ENCODE measurements at places on chromosomes 5 and 9.

GRCh38 chr5:34002629-34003328, 5.1 kb downstream of the AMACR start:
- DNase-seq: no peak

DNA sequence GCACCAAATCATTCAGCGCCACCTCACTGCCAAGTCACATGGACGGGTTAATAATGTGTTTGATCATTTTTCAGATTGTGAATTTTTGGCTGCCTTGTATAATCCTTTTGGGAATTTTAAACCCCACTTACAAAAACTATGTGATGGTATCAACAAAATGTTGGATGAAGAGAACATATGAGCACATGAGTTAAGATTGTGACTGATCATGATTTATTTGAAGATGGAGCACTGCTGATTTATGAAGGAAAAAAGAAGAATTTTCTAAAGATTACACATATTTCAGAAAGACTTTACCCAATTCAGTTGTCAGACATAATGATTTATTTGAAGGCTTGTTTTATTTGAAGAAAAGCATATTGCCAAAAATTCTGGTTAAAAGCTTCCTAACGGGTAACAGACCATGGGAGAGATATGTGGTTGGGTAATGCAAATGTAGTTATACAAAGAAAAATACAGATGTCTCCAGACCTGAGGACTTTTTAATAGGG, 37.4 kb downstream of the TNFAIP8 start:
- DNase-seq: no peak

- no peak for DNase-seq
These were observed 79.2 kb downstream of the FREM1 start for GRCh38 chr9:14831074-14831473.

DNA sequence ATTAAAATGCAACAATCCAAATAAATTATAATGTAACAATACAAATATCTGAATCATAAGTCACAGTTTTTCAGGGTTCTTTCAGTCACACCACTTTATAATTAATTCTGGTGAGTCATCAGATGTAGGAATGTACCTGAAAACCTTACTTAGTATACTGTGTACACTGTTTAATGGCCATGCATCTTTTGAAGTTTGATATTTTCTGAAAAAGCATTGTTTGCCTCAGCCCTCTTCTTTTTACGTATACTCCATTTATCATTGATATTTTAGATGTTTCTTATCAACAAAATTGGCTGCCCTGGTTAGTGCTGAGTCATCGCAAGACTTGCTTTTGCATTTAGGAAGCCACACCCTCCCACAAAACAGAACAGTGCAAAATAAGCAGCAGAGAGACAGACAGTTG, 218.6 kb downstream of the PJA2 start:
- no peak for DNase-seq

- no peak for DNase-seq
These were observed 103.9 kb downstream of the ESM1 start for GRCh38 chr5:54881286-54882005.

GRCh38 chr5:140571105-140571504, 6.5 kb downstream of the SLC35A4 start:
- no peak for DNase-seq

DNA sequence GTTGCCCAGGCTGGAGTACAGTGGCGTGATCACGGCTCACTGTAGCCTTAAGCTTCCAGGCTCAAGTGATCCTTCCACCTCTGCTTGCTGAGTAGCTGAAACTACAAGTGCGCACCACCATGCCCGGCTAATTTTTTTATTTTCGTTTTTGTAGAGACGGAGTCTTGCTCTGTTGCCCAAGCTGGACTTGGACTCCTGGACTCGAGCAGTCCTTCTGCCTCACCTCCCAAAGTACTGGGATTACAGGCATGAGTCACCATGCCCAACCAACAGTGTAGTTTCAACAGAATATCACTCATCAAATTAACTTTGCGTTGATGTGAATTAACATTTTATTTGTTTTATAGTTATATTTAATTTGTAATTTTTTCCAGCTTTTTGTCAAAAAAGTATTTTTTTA, 45.3 kb downstream of the WDR70 start:
- no peak for DNase-seq

DNA sequence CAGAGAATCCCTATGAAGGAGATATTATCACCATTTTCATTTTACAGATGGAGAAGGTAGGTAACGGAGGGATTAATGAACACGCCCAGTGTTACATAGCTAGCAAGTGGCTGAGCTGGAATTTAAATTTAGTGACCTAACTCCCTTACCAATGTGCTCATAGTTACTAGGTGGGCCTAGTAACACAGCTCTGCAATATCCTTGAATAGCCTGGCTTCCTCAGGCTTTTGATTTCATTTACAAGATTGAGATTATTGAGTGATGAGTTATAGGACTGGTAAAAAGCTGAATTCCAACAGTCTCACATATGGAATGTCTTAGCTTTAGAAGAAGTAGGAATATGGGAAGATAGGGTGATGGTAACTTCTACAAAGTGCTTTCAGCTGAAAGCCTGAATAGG, 336.3 kb upstream of the KIF2A start:
- no peak for DNase-seq

DNA sequence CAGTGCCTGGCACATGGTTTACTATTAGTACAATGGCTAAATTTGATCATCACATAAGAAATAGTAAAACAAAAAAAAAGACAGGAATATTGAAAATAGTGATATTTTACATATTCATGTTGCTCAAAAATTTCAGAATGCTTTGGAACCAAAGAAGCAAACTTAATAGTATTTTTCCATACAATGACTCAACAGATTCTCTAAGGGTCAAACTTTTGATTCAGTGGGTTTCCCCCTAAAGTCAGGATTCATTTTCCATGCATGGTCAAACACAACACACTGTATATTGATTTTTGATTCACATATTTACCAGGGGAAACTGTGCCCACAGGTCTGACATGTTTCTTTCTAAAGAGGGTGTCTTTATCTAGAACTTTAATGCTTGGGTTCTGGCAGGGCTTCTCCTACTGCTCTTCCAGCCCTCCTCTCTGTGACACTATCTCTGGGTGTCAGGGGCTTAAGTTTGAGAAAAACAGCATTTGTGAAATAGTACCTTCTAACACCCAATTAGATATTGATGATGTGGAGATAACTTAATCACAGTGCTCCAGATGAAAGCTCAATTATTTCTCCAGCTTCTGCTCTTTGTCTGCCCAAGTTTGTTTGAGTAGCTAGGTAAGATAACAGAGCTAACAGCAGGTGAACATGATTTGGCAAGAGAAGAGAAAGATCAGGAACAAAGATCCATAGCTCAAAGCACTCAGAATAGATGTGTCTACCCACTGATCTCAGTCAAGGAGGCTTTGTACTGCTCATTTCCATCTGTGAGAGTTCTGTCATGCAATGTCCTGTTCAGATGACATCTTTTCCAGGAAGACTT, 35.5 kb upstream of the ELL2 start:
- DNase-seq: no peak

DNA sequence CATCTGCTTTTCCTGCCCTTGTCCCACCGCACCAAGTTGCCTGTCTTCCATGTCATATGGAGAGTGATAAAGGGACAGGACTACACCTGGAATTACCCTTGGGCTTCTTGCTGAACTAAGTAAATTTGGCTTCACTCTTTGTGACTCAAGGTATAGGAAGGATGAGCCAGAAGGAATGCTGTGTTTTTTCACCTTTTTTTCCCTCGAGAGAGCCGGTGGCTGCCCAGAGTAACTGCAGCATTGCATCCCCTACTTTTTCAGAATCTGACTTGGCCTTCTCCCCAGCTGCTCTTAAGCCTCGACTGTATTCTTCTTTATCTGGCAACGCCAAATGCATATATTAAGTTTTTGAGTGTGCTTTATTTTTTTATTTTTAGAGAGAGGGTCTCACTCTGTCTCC, 38.4 kb downstream of the RCL1 start:
- DNase-seq: no peak

- no peak for DNase-seq
These were observed 28.0 kb downstream of the ABO start for GRCh38 chr9:133246991-133247390.

GRCh38 chr9:123697686-123698085, 232.2 kb downstream of the DENND1A start:
- DNase-seq: no peak

GRCh38 chr9:87910821-87911220, 6.9 kb upstream of the SPATA31C1 start:
- no peak for DNase-seq

DNA sequence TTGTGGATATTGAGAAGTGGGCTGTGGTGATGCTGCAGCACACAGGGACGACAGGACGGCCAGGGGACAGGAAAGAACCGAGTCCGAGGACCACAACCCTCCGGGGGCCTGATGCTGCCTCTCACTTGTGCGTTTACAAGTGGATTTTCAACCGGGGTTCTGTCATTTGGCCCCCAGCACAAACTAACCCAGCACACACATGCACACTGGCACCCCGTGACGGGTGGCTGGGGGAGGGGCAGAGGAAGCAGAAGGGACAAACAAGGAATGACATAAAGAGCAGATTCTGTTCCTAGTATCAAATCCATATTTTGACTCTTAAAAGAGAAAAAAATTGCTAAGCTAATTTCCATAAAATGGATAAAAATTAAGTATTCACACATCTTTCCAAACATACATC, 18.3 kb upstream of the ZFYVE16 start:
- no peak for DNase-seq

GRCh38 chr5:176400382-176401156, 12.0 kb downstream of the HIGD2A start:
- no peak for DNase-seq

DNA sequence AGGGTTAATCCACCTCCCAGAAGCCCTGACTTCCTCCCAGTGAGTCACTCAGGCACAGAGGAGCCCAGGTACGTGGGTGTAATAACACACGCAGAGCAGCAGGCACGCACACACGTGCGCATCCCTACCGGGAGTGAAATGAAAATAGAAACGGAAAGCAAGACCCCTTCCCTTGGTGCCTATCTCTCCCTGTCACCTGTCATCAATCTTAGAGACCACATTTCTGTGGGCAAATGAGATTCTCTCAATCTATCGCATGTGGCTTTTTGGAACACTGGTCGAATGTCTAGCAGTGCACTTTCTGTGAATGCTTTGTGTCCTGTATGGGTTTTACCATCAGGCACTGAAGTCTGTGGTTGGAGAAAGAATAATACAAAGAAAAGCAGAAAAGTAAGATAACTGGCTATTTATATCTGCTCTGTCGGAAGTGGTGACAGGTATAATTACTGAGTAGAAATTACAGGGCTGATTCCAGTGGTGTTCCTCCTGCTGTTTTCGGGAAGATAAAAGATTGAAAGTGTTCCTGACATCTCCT, 137.7 kb upstream of the GRIA1 start:
- DNase-seq: no peak

DNA sequence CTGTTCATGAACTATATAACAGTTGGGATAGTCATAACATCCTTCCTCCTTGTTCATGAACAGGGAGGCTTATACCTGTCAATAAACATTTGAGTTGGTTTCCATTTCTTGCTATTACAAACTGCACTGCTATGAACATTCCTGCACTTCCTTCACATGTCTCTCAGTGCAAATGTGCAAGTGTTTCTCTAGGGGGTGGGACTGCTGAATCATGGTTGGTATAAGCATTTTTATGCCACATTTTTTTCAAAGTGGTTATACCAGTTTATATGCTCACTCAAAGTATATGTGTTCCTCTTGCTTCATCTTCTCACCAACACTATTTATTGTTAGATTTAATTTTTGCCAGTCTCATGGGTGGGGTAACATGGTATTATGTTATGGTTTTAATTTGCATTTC, 25.8 kb upstream of the TPD52L3 start:
- no peak for DNase-seq

DNA sequence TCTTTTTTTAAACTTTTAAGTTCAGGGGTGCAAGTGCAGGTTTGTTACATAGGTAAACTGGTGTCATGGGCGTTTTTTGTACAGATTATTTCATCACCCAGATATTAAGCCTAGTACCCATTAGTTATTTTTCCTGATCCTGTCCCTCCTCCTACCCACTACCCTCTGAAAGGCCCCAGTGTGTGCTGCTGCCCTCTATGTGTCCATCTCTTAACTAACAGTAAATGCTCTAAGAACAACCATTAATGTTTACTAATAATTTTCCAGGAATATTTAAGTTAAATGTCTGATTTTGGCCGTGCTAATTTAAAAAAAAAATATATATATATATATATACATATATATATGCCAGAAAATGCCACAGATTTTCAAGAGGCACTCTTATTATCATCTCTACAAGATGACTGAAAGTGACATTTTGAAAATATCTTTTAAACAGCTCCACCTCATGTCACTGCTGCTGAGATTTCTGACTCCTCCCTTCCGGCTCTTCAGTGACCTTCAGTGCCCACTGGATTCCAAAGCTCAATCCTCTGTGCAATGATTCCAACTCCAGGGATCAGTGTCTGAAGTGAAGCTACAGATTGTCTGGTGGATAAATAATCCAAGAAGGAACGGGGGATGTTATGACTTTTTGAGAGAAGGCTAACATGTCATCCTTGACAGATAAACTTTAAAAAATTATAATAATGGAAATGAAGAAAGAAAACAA, 46.7 kb upstream of the HNRNPA0 start:
- DNase-seq: no peak

DNA sequence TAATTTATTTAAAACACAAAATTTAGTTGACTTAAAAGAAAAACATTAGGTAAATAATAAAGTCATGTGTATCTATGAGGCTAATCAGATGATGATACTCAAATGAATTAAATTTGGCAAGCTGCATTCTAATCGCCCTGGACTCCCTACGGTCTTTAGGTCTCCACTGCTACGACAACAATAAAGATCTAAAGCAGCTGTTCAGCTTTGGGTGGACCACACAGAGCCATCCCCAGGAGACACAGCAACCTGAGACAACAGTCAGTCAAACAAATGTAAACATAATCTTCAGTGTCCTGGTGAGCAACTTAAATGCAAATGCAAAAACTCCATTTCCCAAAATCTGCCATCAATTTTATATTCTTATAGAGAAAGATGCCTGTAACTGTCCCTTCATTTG, 65.5 kb downstream of the MCTP1 start:
- DNase-seq: no peak

DNA sequence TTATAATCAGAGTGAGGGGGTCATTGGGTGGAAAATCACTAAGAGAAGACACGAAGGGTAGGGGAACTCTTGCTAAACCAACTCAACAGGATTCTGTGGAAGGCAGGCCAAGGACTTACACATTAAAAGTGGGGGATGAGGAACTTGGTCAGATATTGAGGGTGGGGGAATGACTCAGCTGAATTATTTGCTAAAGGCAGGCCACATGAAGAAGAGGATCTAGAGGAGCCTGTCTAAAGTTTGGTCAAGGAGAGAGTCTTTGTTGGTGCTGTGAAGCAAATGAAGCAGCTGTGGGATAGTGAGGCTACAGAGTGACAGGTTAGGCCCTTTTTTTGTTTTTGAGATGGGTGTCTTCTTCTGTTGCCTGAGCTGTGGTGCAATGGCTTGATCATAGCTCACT, 63.9 kb upstream of the SPRY4 start:
- no peak for DNase-seq
